ENCODE measurements at places on chromosomes 16 and 17. TPM values are rescaled to one million over a fixed set of nuclear protein-coding genes. Genes with fewer than 3 reads are reported as not detected.

DNA sequence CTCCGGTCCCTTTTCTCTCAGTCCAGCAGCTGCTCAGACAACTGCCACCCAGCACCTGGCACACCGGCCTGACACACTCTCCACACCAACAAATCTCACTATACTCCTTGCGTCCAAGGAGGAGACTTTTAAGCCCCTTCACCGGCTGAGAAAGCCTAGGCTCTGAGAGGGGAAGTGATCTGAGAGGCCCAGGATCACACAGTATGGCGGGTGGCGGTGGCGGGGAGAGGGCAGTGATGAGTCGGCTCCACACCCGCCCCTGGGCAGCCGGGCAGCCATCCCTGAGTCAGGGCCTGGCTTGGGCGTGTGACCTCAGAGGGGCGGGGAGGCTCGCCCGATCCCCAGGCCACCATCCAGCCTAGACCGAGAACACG lies 569 bp downstream of the FLII start:
- peak; percentile 51 for DNase-seq

The KRT33B gene
- polyA plus RNA-seq: not detected

The ETV4 gene
- polyA plus RNA-seq: 4.3 TPM

The CBFA2T3 gene
- 23.2 TPM for polyA plus RNA-seq

GRCh38 chr16:77070683-77071082 lies 120.3 kb upstream of the MON1B start:
- no peak for DNase-seq

GRCh38 chr17:7097940-7098339 lies 16.7 kb downstream of the ASGR2 start:
- no peak for DNase-seq

- no peak for DNase-seq
These were observed at the start of gene EME2 for GRCh38 chr16:1772362-1772907. EME2 (plus strand) TSS chr16:1772810; CDS start chr16:1773228, 418 bp downstream.

- no peak for DNase-seq
These were observed 240.1 kb downstream of the SLC39A11 start for GRCh38 chr17:72852277-72852938.

GRCh38 chr16:83541231-83541630 lies 266.5 kb upstream of the HSBP1 start:
- no peak for DNase-seq

The C16orf54 gene
- 0.43 TPM for polyA plus RNA-seq

DNA sequence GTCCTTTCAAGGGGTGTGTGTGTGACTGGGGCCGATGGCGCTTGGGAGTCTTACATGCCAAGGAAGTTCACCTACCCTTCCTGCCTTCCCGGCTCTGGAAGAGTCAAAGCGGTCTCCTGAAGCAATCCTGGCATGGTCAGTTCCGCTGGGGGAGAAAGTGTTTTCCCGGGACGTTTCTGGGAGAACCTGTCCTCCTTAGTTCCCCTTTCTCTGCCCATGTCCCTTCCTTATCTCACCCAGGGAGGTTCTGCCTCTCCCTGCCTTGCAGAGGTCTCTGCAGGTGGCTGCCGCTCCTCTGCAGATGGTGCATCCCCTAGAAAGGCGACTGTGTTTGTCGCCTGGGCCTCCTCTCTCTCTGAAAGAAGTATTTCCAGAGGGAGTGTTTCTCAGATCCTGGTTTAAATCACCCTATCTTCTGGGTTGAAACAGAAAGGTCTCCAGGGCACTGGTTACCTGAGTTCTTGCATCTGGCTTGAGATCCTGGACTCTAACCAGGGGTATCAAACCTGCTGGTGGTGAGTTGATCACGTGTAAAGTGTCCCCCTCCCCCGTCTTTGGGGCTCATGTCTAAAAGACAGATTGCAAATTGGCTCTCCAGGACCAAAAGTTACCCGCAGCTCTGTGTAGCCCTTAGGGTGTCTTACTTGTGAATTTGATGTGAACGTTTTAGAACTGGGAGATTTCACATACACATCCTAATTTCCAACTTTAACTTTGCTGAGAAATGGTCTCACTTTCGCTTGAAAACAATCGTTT lies 1.9 kb downstream of the PRKCB start:
- DNase-seq: no peak

GRCh38 chr17:70420861-70421445 lies 251.6 kb downstream of the KCNJ2 start:
- DNase-seq: no peak

GRCh38 chr16:69399361-69399760 lies 13.6 kb upstream of the TERF2 start:
- no peak for DNase-seq

GRCh38 chr16:29726845-29727377 lies 18.9 kb downstream of the C16orf54 start:
- no peak for DNase-seq

- no peak for DNase-seq
These were observed 2.6 kb upstream of the CPHXL2 start for GRCh38 chr16:75679366-75679765.

The SPAG5 gene
- polyA plus RNA-seq: 21.7 TPM

The CTRB2 gene
- 0.23 TPM for polyA plus RNA-seq

- no peak for DNase-seq
These were observed 98.2 kb downstream of the HS3ST3A1 start for GRCh38 chr17:13503526-13503925.

DNA sequence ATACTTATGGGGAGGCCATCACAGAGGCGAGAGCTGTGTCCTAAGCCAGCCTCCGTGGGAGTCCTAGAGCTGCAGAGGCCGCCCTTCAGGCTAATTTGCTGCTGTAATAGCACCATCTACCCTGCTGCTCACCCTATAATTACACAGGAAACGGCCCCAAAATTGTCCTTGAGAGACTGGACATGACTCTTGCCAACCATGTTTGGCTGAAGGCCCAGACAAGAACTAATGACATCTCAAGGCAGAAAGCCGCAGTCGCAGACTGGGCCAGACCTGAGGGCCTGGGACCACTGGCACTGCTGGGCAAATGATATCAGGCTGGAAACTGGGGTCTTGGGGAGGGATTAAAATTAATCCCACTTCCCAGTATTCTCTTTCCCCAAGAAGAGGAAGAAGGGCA lies 24.1 kb downstream of the PSMD7 start:
- peak; percentile 25 for DNase-seq

- peak; percentile 80 for DNase-seq
These were observed 34.0 kb downstream of the NEUROD2 start for GRCh38 chr17:39573447-39574298.
